ENCODE measurements at places on chromosomes 6 and 20.

GRCh38 chr6:142885182-142885867 is 59.7 kb downstream of the HIVEP2 start:
- DNase-seq: peak; percentile 82

GRCh38 chr6:391559-392440 is at the start of gene IRF4:
TSS of gene IRF4 (plus strand) at chr6:391752. CDS start at chr6:393153, 1,401 bp downstream.
- peak; percentile 89 for DNase-seq

- no peak for DNase-seq
Measured at GRCh38 chr6:3766214-3766613, 14.7 kb upstream of the PXDC1 start.

GRCh38 chr6:32816746-32817204 is at the start of gene HLA-DOB:
TSS of gene HLA-DOB (minus strand) at chr6:32817002. CDS start at chr6:32816951, 51 bp downstream.
- peak; percentile 35 for DNase-seq

DNA sequence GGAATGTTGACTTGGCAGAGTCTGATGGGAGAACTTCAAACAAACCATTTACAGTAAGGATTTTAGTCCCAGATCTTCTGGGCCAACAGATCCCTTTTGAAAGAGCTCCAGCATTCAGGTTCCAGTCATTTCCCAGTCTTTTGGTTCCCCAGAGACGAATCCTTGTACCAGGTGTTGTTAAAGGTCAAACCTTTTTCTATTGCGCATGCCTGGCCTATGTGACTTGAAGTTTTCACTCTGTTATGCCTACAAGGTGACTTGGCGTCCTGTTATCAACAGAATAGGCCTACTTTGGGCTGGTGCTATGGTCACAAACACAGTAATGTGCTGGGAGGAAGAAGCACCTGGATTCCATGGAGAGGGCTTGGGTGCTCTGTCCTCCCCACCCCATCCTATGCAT is 52.3 kb downstream of the PXDC1 start:
- no peak for DNase-seq

DNA sequence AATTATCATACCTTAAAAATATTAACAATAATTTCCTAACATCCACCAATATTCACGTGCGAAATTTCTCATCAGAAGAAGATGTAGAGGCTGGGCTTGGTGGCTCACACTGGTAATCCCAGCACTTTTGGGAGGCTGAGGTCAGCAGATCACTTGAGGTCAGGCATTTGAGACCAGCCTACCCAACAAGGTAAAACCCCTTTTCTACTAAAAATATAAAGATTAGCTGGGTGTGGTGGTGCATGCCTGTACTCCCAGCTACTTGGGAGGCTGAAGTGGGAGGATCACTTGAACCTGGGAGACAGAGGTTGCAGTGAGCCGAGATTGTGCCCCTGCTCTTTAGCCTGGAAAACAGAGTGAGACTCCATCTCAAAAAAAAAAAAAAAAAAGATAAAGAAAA is 36.1 kb upstream of the JAG1 start:
- DNase-seq: no peak

Measured in activated CD4-positive, alpha-beta T cell treated with anti-CD3 and anti-CD28 coated beads, Interleukin-10, Interleukin-2, amounts not matched to agents 100 ng/mL and 50 ng/mL, durations not matched to agents 16 hours and 8 hours (primary cell).